G401 (cell line): ENCODE measurements at places on chromosomes 1 and 21. TPM values are rescaled to one million over a fixed set of nuclear protein-coding genes. Genes with fewer than 3 reads are reported as not detected.
A peak's percentile ranks its signal among the peaks of the same experiment; 100 is the strongest.

SEMA6C gene
- total RNA-seq = 2.0 TPM in 2 replicates

SHISAL2A gene
- total RNA-seq = not detected in 2 replicates

RPS6KA1 gene
- total RNA-seq = 254 and 296 TPM in 2 replicates

G0S2 gene
- total RNA-seq = not detected in 2 replicates

NBPF19 gene
- 2.2 and 3.3 TPM in 2 replicates for total RNA-seq

SYDE2 gene
- total RNA-seq = 9.2 and 12.0 TPM in 2 replicates

CFAP45 gene
- not detected in 2 replicates for total RNA-seq

MFN2 gene
- 23.4 and 37.0 TPM in 2 replicates for total RNA-seq

APCS gene
- total RNA-seq = not detected in 2 replicates

IFI44 gene
- not detected in 2 replicates for total RNA-seq

- DNase-seq = no peak
These were observed 185.0 kb downstream of the TGFBR3 start for GRCh38 chr1:91700771-91701471.

GRCh38 chr1:221644663-221645258 lies 97.1 kb downstream of the DUSP10 start:
- no peak for DNase-seq

- peak; percentile 90 for DNase-seq
These were observed 10.2 kb downstream of the TLCD4 start for GRCh38 chr1:95127380-95127779.

DNA sequence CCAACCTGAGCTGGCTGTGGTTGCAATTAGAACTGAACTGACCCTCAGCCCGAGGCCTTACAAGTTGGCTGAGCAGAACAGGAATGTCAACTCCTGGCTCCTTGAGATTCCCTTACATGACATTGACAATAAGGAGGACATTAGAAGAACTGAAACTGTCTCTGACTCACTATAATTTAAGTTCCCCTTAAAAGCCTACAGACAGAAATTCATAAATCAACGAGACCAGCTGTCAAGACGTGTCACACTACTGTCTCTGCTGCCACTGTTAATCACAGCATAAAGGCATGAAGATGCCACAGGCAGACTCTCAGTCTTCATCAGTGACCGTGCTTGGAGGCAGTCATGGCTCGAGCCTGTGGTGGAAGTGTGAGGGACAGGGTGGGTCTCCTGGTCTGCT lies 168.8 kb downstream of the GABPA start:
- no peak for DNase-seq

DNA sequence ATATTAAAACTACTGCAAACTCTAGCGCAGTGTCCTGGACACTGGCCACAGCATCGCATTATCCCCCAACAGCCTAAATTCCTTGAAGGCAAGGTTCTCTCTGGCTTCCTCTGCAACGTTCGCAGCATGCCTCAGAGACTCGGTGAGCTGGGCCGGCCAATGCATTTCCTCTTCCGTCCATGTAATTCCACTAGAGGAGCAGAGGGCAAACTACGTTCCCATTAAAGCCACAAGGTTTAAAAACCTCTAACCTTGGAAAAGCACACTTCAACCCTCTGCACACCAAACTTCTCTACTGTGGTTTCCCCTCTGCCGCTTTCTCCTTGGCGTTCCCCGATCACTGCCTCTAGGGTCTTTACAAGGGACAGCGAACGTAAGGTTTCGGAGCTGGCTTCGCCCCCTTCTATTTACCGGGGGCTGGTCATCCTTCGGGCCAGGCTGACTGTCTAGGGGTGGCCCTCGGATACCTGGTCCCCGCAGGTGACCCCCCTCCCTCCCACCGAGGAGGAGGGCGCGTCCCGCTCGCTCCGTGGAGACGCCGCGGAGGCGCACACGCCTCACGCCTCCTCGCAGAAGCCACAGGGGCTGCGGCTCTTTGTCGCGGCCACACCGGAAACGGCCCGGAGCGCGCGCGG lies 456 bp upstream of the SMYD2 start:
- peak; percentile 63 for DNase-seq

DNA sequence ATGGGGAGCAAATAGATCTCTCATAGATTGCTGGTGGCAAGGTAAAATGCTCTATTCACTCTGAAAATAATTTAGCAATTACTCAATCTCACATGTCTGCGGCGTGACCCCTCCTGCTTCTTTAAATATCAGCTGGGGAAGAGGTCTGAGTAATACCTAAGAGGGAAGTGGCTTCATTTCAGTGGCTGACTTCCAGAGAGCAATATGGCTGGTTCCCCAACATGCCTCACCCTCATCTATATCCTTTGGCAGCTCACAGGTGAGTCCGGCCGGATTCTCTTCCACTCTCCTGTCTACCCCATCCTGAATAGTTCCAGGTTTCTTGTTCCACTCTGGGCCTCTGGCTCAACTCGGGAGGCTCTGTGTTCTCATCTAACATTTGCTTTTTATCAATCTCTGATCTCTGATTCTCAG lies at the start of gene SLAMF7:
SLAMF7 (plus strand) TSS at position 150 of the 414 bp plus-strand sequence; CDS start at position 205, 55 bp downstream.
- DNase-seq = no peak

DNA sequence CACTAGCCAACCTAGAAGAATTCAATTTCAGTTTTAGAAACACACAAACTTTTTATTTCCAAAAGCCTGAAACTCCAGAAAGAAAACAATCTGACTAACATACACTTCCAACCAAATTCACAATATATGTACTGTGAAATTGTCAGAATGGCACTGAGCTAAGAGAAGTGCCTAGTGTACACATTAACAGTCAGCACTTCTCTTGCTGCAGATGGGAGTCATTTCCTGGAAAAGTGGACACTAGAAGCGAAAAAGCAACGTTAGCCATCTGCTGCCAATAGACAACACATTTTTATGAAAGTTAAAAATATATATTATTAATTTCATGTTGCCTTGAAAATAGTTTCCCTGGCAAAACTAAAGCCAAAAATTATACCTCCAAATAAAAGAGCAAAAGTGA lies 66.1 kb downstream of the EPS15 start:
- DNase-seq = no peak

GRCh38 chr1:236686815-236687160 lies 489 bp downstream of the ACTN2 start:
- no peak for DNase-seq

- no peak for DNase-seq
These were observed 345.0 kb downstream of the NPHP4 start for GRCh38 chr1:5647234-5647633.

- no peak for DNase-seq
These were observed 24.2 kb upstream of the CD34 start for GRCh38 chr1:207935166-207935583.

GRCh38 chr1:33955096-33955495 lies 91.2 kb downstream of the HMGB4 start:
- no peak for DNase-seq

GRCh38 chr1:53708687-53709086 lies 30.3 kb downstream of the GLIS1 start:
- no peak for DNase-seq

GRCh38 chr1:100351095-100351887 lies 1.0 kb upstream of the CDC14A start:
- DNase-seq = peak; percentile 79

DNA sequence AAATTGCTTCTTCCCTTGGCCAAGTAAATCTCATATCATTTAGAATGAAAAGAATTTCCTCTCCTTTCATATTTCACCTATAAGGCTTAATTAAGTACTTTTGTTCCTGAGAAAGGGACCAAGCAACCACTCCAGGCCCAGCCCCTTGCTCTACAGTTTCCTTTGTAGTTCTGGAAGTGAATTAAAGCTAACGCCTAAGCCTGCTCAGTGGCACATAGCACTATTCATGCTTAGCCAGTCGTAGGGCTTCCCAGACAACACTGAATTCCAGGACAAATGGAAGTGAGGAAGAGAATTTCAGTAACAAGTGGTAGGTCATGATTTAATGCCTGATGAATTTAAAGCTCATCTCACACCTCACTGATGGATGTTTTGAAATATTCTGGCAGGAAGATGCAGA lies 73.3 kb downstream of the RPAP2 start:
- no peak for DNase-seq

- DNase-seq = no peak
These were observed 6.9 kb downstream of the CAMK1G start for GRCh38 chr1:209590405-209590804.

DNA sequence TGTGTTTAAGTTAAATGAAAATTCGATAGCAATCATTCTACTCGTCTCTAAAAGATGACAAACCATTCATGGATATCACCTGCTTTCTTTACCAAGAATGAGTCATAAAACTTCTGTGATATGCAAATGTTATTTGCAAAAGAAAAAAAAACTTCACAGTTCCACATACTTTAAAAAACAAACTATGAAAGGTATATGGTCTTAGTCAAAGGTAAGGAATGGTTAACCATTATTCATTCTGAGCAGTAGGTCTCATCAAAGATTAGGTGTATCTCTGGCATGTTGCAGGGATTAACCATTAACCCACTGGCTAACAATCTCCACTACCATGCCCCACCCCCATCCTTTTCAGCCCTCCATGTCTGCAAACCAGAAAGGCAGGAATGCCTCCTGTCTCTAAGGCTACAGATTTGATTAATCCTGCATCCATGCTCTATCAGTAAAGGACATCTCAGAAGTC lies 44.4 kb downstream of the PTPN14 start:
- DNase-seq = no peak

DNA sequence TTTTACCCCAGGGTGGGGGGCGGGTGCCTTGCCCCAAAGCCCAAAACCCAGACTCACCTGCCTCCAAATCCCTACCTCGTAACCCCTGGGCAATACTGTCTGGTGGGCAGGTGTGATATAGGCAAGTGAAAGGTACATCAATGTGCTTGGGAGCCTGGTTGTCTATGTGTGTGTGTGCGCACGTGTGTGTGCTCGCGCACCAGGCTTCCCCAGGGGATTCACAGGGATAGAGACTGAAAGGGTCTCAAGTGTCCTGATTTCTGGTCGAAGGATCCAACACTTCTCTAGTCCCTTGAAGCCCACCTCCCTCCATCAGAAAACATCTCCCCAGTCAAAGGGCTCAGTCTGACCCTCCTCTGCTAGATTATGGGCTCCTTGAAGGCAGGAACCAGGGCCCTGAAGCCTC lies 28.9 kb upstream of the EPB41 start:
- DNase-seq = no peak

DNA sequence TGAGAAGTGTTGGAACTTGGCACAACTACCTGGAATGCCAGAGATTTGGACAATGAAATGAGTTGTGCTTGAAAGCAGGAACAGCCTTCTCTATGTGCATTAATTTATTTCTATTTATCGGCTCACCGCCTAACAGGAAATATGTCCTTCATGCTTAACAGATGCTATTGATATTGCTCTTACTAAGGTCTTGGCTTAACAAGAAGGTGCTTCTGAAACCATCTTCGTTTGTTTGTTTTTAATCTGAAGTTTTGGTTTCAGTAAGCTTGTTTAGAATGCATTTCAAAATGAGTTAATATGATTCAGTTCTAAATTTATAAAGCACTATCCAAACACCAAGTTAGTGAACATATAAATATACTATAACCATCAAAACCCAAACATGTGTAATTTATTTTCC lies 898.3 kb upstream of the B3GALT2 start:
- DNase-seq = no peak

DNA sequence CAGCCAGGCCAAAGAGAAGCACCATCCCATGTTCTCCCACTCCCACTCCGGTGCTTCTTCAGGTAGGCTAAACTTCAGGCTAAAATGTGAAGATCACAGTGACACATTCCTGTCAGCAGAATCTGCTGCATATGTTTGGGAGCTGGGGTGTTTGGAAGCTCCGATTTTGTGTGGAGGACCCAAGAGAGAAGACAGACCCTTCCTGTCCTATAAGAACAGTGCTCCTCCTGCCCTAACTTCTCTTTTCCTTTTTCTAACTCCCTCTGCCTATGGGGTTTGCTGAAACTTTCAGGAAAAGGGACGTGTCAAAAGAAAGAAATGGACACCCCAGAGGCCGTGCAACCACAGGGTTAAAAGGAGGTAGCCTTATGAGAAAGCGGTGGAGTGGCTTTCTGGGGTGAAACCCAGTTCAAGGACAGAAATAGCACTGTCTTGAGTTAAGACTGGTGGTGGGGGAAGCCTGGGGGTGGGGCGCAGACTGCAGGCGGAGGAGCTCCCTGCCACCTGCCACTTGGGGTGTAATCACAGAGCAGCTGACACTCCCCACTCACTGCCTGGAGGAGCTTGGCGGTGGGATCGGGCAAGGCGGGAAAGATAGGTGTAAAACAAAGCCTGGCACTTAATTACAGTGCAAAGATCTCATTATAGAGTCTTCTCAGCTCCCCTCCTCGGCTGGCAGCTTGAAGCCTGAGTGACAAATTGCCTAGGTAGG lies 645 bp upstream of the TLR5 start:
- no peak for DNase-seq

GRCh38 chr21:23853796-23854379 lies 1753.4 kb downstream of the MRPL39 start:
- DNase-seq = peak; percentile 20

DNA sequence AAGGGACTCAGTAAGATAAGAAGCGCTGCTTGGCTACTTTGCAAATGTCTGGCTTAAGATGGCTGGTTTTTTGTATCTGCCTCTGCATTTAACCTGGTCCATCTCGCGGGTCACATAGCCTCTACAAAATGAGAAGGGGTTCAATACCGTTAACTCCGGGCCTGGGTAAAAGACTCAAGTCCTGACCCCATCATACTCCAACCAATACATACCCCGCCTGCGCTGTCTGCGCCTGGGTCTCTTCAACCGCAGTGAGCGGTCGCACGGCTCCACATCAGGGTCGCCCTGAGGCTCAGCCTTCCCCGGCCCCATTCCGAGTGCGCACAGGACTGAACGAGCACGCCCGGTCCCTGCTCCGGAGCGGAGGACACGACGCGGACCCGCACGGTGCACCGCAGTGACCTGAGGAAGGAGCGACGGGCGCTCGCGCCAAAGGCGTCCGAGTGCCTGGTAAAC lies 558 bp upstream of the PGD start:
- DNase-seq = no peak

- DNase-seq = no peak
These were observed 61.3 kb downstream of the LBR start for GRCh38 chr1:225366552-225366951.

- DNase-seq = no peak
These were observed 41.0 kb upstream of the PTPRC start for GRCh38 chr1:198597690-198598430.

DNA sequence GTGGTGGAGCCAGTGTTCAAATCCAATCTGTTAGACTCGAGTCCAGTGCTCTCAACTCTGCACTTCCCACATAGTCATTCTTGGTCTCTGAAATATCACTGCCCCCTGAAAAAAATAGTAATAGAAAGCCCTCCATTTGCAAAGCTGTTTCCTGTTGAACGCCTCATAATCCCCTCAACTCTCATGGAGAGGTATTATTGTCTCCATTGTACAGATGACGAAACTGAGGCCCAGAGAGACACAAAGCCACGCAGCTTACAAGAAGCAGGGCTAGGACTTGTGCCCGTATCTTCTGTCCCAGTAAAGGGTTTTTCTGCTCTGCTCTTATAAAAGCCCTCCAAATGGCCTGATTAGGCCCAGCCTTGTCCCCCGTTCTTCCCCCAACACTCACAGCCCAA lies 6.2 kb upstream of the ARHGEF19 start:
- DNase-seq = no peak

- DNase-seq = no peak
These were observed 47.1 kb downstream of the NFASC start for GRCh38 chr1:204917802-204918201.

GRCh38 chr1:1833916-1834325 lies 55.7 kb upstream of the NADK start:
- DNase-seq = no peak

- peak; percentile 96 for DNase-seq
These were observed 94.5 kb downstream of the OLFM3 start for GRCh38 chr1:101902199-101902598.
